ENCODE measurements at places on chromosomes 1 and 21.

DNA sequence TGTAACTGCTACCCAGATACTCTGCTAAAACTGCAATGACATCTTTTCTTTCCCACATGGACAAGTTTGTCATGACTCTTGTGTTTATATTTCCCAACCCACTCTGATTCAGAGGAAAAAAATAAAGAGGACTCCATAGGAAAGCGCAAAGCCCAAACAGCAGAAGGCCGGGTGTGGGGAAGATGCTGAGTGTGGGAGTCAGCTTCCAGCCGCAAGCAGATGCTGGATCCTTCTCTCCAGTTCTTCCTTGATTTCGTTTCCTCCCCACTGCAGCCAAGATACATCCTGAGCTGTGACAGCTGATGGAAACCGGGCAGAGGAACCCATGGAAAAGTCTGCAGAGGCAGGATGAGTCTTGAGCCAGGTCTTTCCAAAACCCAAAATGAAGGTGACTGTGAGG, 498.2 kb downstream of the PLPP3 start:
- no peak for DNase-seq

- DNase-seq = no peak
These were observed 1033.0 kb upstream of the ADGRL2 start for GRCh38 chr1:80767711-80768110.

GRCh38 chr1:164601399-164602100, 42.6 kb downstream of the PBX1 start:
- no peak for DNase-seq

DNA sequence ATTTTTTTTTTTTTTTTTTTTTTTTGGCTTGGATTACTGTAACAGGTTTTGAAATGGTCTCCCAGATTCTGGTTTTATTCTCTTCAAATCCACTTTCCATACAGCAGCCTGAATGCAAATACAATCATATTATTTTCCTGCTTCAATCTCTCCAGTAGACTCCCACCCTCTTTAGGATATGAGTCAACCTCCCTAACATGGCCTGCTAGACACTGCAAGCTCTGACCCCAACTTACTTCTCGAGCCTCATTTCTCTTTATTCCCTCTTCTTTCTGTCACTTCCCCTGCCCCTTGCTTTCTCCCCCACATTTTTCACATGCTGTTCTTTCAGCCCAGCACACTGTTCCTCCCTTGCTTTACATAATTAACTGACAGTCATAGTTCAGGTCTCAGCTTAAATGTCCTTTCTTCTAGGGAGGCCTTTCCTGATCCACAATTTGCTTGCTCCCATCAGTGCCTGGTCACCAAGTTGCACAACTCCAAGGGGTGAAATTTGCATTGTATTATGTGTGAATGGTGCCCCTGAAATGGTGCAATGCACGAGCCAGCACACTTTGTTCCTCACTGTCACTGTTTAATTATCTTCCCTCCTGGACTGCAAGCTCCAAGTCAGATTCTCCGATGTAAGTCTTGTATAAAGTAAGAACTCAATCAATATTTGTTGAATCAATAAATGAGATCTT, 22.1 kb upstream of the IL19 start:
- DNase-seq = no peak
